ENCODE measurements at places on chromosomes 4 and X.

DNA sequence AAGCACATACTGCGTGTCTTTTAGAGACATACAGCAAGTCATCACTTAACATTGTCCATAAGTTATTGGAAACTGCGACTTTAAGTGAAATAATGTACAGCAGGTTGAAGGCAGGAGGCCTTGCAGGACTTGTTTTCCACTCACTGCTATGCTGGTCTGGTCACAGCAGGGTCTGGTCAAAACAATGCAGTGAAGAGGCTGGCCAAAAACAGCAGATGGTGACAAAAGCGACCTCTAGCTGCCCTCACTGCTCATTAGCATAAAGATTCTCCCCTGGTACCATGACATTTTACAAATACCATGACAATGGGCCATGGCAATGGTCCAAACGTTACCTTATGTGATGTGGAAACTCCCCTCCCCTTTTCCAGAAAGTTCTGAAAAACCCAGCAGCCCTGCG is 1283.6 kb downstream of the FSTL5 start:
- DNase-seq = no peak

- DNase-seq = no peak
These were observed 322.1 kb upstream of the ARX start for GRCh38 chrX:25337841-25338240.

GRCh38 chr4:154406018-154406795 is 85.4 kb downstream of the DCHS2 start:
- DNase-seq = no peak

GRCh38 chrX:44529310-44529709 is 13.3 kb downstream of the FUNDC1 start:
- DNase-seq = peak; percentile 11

Data from foreskin fibroblast (primary cell).